ENCODE measurements at places on chromosomes 12 and 14. TPM values are rescaled to one million over a fixed set of nuclear protein-coding genes. Genes with fewer than 3 reads are reported as not detected.

The SLC35F4 gene
- not detected for total RNA-seq

The TRIAP1 gene
- 19.2 TPM for total RNA-seq

The GZMB gene
- total RNA-seq: not detected

The NTF3 gene
- 12.2 TPM for total RNA-seq

The SIX4 gene
- total RNA-seq: 42.7 TPM

The CLEC6A gene
- total RNA-seq: not detected

The WDR20 gene
- 27.4 TPM for total RNA-seq

The SINHCAF gene
- total RNA-seq: 43.3 TPM

The KRT82 gene
- total RNA-seq: not detected

The SLC5A8 gene
- total RNA-seq: not detected

The DEGS2 gene
- not detected for total RNA-seq

The C14orf132 gene
- 6.9 TPM for total RNA-seq

The MYH6 gene
- not detected for total RNA-seq

The SLC6A12 gene
- not detected for total RNA-seq

The INSM2 gene
- not detected for total RNA-seq

The AKAP5 gene
- 0.72 TPM for total RNA-seq

GRCh38 chr12:52156757-52157565 lies 34.9 kb downstream of the KRT80 start:
- no peak overlapping the region for H3K4me3 ChIP-seq
- no peak overlapping the region for H3K27ac ChIP-seq
- no peaks in the 10 kb centered on the region for H3K4me1 ChIP-seq
- DNase-seq: peak; percentile 42

GRCh38 chr14:36217732-36218131 lies 41.2 kb upstream of the PTCSC3 start:
- no peak overlapping the region for H3K4me3 ChIP-seq
- peaks cover 25% of the 10 kb centered on the region for H3K27me3 ChIP-seq
- no peak overlapping the region for H3K27ac ChIP-seq
- H3K36me3 ChIP-seq: no peaks in the 10 kb centered on the region

DNA sequence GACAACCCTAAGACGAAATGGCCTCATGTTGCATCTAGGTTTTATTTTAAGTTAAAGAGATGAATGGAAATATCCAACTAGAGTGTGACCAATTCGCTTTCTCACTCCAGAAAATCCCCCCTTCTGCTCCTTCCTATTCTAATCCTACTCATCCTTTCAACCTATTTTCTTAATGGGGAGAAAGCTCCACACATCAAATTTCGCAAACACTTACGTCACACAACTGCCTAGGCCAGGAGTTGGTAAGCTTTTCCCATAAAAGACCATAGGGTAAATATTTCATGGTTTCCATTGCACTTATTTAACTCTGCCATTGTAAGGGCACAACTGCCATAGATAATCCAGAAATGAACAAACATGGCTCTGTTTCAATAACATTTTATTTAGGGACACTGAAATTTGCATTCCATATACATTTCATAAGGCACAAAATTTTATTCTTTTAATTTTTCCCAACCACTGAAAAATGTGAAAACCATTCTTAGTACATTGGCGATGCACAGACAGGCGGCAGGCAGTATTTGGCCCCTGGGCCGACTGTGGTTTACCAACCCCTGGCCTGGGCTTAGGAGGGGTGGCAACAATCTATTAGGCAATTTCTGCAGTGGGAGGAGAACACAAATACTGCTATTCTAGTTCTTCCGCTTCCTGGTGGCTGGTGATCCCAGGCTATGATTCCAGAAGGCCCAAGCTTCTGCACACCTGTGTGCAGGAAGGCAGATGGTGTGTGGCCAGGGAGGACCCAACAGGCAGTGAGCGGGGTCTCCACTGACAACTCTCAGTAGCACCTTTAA lies 67.2 kb upstream of the FOXN3 start:
- H3K4me3 ChIP-seq: no peak overlapping the region
- no peak overlapping the region for H3K27ac ChIP-seq

- no peak overlapping the region for H3K4me3 ChIP-seq
- H3K27me3 ChIP-seq: no peaks in the 10 kb centered on the region
- H3K36me3 ChIP-seq: no peaks in the 10 kb centered on the region
Measured at GRCh38 chr12:46811185-46811584, 14.6 kb downstream of the SLC38A4 start.

GRCh38 chr14:66972469-66972868 lies 216.8 kb upstream of the GARIN2 start:
- no peaks in the 10 kb centered on the region for H3K27me3 ChIP-seq
- no peak overlapping the region for H3K4me3 ChIP-seq
- no peaks in the 10 kb centered on the region for H3K4me1 ChIP-seq
- no peaks in the 10 kb centered on the region for H3K36me3 ChIP-seq

- DNase-seq: no peak
- no peaks in the 10 kb centered on the region for H3K27me3 ChIP-seq
- H3K4me1 ChIP-seq: peaks cover 17% of the 10 kb centered on the region
- peak overlapping the region; percentile 68 for H3K27ac ChIP-seq
Measured at GRCh38 chr14:61492474-61492873, 171.1 kb downstream of the PRKCH start.

- H3K4me1 ChIP-seq: no peaks in the 10 kb centered on the region
- no peak for DNase-seq
- H3K27ac ChIP-seq: no peak overlapping the region
- no peaks in the 10 kb centered on the region for H3K36me3 ChIP-seq
- no peaks in the 10 kb centered on the region for H3K27me3 ChIP-seq
Measured at GRCh38 chr12:33052141-33053051, 155.8 kb upstream of the PKP2 start.

GRCh38 chr12:38956337-38956736 lies 50.9 kb upstream of the CPNE8 start:
- no peak for DNase-seq
- no peaks in the 10 kb centered on the region for H3K27me3 ChIP-seq
- H3K4me1 ChIP-seq: no peaks in the 10 kb centered on the region
- no peak overlapping the region for H3K27ac ChIP-seq

GRCh38 chr14:21589317-21589716 lies 9.4 kb upstream of the OR10G3 start:
- no peaks in the 10 kb centered on the region for H3K4me1 ChIP-seq
- no peaks in the 10 kb centered on the region for H3K36me3 ChIP-seq
- no peaks in the 10 kb centered on the region for H3K27me3 ChIP-seq
- H3K4me3 ChIP-seq: no peak overlapping the region

DNA sequence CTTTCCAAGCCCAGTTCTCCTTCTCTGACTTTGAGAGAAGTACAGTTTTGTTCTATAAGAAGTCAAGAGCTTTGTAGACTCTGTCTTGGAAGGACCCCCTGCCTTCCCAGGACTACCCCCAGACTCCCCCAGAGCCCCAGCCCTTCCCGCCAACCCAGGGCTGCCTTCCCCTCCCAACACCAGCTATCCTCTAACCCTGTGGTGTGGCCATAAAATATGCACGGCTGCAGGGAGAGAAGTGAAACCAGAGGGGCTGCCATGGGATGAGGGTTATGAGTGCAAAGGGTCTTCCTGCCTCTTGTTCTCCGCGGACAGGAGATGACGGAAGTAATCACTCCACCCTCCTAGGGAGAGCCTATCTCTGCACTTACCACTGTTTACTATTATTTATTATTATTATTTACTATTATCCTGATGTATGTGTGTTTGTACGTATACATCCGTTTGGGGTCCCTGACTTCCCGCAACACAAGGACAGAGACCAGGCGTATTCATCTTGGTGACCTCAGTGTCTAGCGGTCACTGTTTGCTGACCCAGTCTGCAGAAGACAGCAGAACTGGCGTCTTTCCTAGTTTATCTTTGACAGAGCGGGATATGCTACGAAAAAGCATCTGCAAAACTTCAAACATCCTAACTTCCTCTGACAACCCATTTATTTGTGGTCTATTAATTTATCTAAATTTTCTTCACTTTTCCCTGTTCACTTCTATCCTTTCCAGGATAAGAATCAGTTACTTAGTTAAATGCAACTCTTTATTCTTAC lies 3.5 kb upstream of the SCNN1A start:
- H3K36me3 ChIP-seq: no peaks in the 10 kb centered on the region
- H3K27me3 ChIP-seq: no peaks in the 10 kb centered on the region
- H3K4me1 ChIP-seq: peaks cover 20% of the 10 kb centered on the region
- H3K4me3 ChIP-seq: no peak overlapping the region

GRCh38 chr14:57769863-57770523 lies 95.9 kb downstream of the SLC35F4 start:
- no peak for DNase-seq
- no peak overlapping the region for H3K27ac ChIP-seq
- no peaks in the 10 kb centered on the region for H3K36me3 ChIP-seq
- H3K27me3 ChIP-seq: no peaks in the 10 kb centered on the region

DNA sequence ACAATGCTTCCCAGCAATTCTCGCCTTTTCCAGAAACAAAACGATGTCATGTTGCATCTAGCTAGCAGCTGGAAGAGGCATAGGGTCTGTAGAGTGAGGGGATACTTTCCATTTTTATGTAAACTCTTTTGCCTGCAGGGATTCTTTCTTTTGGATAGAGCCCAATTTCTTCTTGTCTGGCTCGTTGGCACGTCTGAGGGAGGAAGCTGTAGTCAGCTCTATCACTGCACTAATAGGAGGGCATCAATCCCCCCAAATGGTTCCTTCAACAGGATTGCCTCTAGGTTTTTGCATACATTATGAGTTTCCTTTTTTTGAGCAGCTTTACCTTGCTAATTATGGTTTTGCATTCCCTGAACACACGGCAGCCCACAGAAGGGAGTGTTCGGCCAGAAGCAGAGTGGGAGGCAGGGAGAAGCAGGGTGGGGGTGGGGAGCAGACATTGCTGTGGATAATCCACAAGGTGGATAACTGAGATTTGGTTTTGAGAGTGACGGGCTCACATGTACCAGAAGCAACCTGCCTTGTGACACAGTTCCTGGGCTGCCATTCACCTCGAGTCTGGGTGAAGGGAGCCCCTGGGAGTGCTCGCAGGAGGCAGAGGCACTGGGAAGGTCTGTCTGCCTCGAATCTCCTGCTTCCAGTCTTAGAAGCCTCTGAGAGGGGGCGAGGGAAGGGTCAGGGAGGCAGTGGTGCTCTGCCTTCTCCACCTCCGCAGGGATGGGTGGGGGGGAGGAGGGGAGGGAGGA lies 24.5 kb downstream of the LRTM2 start:
- no peaks in the 10 kb centered on the region for H3K36me3 ChIP-seq
- no peak for DNase-seq
- H3K4me1 ChIP-seq: no peaks in the 10 kb centered on the region
- H3K4me3 ChIP-seq: no peak overlapping the region
- H3K27ac ChIP-seq: no peak overlapping the region
- H3K27me3 ChIP-seq: peaks cover 77% of the 10 kb centered on the region

DNA sequence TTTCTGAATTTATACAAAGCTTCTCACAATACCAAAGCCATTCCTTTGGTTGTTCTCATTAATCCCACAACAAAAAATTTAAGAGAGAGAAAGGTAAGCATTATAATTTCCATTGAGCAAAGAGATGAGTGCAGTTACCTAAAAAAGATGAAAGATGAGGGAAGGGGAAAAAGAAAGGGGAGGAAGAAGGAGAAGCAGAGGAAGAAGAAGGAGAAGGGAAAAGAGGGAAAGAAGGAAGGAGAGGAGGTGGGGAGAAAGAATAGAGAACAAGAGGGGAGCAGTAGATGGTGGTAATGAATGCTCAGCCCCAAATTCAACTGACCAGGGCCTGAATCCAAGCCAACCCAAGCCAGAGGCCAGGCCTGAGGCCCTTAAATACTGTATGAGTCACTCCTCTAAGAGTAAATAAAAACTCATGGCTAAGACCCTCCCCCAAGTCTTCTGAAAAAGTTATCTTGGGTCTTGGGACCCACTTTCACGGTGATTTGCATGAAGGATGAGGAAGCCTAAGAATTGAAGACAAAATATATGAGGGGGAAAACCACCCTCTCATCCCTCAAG lies 144.6 kb downstream of the ITPR2 start:
- no peak overlapping the region for H3K27ac ChIP-seq
- H3K27me3 ChIP-seq: no peaks in the 10 kb centered on the region
- H3K4me1 ChIP-seq: peaks cover 8% of the 10 kb centered on the region
- no peaks in the 10 kb centered on the region for H3K36me3 ChIP-seq

DNA sequence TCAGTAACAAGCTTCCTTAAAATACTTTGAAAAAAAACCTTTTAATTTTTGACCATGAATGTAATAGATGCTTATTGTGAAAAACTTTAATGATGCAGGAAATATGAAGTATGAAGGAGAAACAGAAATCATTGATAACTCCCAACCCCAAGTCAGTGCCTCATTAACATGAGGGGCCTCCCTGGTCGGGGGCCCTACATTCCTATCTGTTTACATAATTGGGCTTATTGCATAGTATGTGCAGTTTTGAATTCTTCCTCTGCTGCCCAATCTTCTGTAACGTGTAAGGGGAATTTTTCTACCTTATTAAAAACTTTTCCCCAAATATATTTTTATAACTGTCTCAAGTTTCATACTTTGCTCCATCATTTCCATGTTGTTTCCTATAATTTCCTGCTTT lies 63.0 kb downstream of the SLC25A47 start:
- peaks cover 12% of the 10 kb centered on the region for H3K36me3 ChIP-seq
- peak overlapping the region; percentile 10 for H3K27ac ChIP-seq
- no peak overlapping the region for H3K4me3 ChIP-seq
- H3K4me1 ChIP-seq: peaks cover 32% of the 10 kb centered on the region
- no peaks in the 10 kb centered on the region for H3K27me3 ChIP-seq
- peak; percentile 34 for DNase-seq

- H3K36me3 ChIP-seq: no peaks in the 10 kb centered on the region
- peak; percentile 87 for DNase-seq
- H3K27ac ChIP-seq: no peak overlapping the region
- H3K4me1 ChIP-seq: peaks cover 4% of the 10 kb centered on the region
Measured at GRCh38 chr12:57340104-57340503, 89.1 kb upstream of the STAC3 start.

DNA sequence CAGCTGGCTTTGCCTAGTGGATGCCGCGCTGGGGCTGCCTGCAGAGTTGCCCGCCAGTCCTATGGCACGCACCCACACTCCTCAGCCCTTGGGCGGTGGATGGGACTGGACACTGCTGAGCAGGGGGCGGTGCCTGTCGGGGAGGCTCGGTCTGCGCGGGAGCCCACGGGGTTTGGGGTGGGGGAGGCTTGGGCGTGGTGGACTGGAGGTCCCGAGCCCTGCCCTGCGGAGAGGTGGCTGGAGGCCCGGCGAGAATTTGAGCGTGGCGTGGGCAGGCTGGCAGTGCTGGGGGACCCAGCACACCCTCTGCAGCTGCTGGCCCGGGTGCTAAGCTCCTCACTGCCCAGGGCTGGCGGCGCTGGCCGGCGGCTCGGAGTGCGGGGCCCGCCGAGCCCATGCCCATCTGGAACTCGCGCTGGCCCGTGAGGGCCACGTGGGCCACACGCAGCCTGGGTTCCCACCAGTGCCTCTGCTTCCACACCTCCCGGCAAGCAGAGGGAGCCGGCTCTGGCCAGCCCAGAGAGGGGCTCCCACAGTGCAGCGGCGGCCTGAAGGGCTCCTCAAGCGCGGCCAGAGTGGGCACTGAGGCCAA lies 68.1 kb downstream of the ETNK1 start:
- peaks cover 3% of the 10 kb centered on the region for H3K36me3 ChIP-seq
- no peak overlapping the region for H3K4me3 ChIP-seq
- H3K4me1 ChIP-seq: no peaks in the 10 kb centered on the region
- no peaks in the 10 kb centered on the region for H3K27me3 ChIP-seq
- DNase-seq: no peak

DNA sequence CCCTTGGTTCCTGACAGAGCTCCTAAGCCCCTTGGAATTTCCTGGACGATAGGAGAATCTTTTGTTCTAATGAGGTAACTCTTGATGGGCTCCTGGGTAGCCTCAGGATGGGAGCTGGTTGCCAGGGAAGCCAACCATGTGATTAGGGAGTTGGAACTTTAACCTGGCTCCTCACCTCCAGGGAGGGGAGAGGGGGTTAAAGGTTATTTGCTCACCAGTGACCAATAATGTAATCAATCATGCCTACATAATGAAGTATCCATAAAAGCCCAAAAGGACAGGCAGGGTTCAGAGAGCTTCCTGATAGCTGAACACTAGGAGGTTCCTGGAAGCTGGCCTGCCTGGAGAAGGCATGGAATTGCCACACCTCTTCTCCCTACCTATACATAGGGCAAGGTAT lies 6.2 kb upstream of the CNOT2 start:
- DNase-seq: no peak
- H3K4me1 ChIP-seq: no peaks in the 10 kb centered on the region
- no peaks in the 10 kb centered on the region for H3K27me3 ChIP-seq
- H3K4me3 ChIP-seq: no peak overlapping the region
- H3K36me3 ChIP-seq: peaks cover 7% of the 10 kb centered on the region
